ENCODE measurements at places on chromosomes 3 and 15. TPM values are rescaled to one million over a fixed set of nuclear protein-coding genes. Genes with fewer than 3 reads are reported as not detected.

Gene PLA2G4D
- total RNA-seq = not detected

Gene CGNL1
- 0.81 TPM for total RNA-seq

Gene SHISA5
- total RNA-seq = 117 TPM

Gene FAM240A
- not detected for total RNA-seq

Gene KCNMB3
- total RNA-seq = 1.7 TPM

Gene ELL3
- total RNA-seq = 1.2 TPM

Gene CHL1
- total RNA-seq = not detected

Gene PDZRN3
- not detected for total RNA-seq

Gene GPR176
- total RNA-seq = 11.6 TPM

Gene EIF4E3
- total RNA-seq = 4.0 TPM

Gene EFCC1
- total RNA-seq = not detected

Gene CYP1A1
- total RNA-seq = 1.8 TPM

Gene GOLGA6A
- total RNA-seq = 0.12 TPM

Gene RTP1
- total RNA-seq = not detected

Gene MEIS2
- 8.5 TPM for total RNA-seq

Gene EXOSC7
- total RNA-seq = 45.1 TPM

Gene ENTPD3
- total RNA-seq = 0.03 TPM

Gene PTX3
- 1.8 TPM for total RNA-seq

Gene AGBL1
- total RNA-seq = not detected

Data from A549 treated with Hydrocortisone at 1 μM for 4 hours (cell line).